Astrocyte (in vitro differentiated cells and primary cell): ENCODE measurements at places on chromosomes 4 and X. TPM values are rescaled to one million over a fixed set of nuclear protein-coding genes. Genes with fewer than 3 reads are reported as not detected.

CDX4 gene
- not detected in 2 replicates for total RNA-seq

TAF7L gene
- 0.27 and 0.29 TPM in 2 replicates for total RNA-seq

ZFP42 gene
- 4.5 and 4.9 TPM in 2 replicates for total RNA-seq

PPBP gene
- not detected in 2 replicates for total RNA-seq

DNA sequence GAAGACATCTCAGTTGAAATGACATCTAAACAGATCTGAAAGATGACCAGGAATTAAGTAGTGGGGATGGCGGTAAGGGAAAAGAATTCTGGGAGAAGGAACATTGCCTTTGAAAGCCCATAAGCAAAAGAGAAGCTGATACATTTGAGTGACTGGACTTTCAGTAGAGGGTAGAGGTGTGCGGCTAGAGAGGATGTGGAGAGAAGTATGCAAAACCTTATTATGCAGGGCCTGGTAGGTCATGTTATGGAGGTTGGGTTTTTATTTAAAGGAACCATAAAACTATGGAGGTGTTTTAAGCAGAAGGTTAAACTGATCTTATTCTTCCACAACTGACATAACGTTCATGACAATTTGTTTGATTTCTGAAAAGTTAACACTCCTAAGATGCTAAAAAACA is 36.3 kb downstream of the RPS6KA3 start:
- DNase-seq = no peak

GRCh38 chrX:48278958-48279357 is 23.8 kb downstream of the SSX1 start:
- no peak for DNase-seq

GRCh38 chrX:49627086-49627777 is 28.4 kb downstream of the GAGE1 start:
- DNase-seq = no peak

DNA sequence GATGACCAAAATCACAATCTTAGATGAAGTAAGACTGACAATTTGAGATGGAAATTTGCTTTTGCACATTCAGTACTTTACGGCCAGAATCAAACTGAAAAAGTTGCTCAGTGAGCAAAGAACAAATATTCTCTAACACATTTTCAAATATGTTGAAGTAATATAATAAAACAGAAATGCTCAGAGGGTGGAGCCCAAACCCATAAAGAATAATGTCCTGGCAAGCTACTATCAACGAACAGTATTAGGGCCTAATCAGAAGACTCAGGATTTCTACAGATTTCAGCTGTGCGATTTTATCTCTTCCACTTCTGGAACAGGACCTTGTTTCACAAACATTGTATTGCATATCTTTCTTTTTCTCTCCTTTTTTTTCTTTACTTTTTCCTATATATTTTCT is 505.0 kb downstream of the TECRL start:
- DNase-seq = no peak

- no peak for DNase-seq
Observed at GRCh38 chr4:40280586-40280985, 54.5 kb upstream of the CHRNA9 start.

DNA sequence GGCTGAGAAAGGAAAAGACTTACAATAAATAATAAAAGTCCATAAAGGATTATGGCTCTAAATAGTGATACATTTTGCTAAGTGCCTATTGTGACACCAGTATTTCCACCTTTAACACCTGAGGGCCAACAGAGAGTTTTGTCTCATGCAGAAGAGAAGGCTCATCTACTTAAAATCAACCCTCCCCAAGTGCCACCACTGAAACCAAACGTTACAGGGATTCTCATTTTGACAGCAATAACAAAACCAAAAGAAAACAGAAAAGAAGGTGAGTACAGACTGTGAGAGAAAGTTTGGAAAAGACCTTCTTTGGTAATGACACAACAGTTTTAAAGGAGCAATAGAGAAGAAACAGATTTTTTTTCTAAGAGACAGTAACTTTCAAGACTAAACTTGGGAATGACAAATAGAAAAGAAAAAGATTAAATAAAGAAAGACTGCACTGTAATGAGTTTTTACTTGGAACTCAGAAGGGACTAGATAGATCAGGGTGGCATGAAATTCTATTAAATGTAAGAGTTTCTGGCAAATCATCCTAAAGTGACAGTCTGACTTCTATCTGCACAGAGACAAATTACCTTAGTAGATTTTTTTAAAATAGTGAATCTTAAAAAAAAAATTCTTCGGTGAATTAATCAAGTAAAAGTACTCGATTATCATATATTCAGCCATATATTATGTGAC is 109.7 kb downstream of the ZNF827 start:
- DNase-seq = no peak

GRCh38 chrX:148500423-148501385 is at the start of gene AFF2:
Gene AFF2 (plus strand): TSS chrX:148500617. CDS start chrX:148501098, 481 bp downstream.
- DNase-seq = peak; percentile 18

DNA sequence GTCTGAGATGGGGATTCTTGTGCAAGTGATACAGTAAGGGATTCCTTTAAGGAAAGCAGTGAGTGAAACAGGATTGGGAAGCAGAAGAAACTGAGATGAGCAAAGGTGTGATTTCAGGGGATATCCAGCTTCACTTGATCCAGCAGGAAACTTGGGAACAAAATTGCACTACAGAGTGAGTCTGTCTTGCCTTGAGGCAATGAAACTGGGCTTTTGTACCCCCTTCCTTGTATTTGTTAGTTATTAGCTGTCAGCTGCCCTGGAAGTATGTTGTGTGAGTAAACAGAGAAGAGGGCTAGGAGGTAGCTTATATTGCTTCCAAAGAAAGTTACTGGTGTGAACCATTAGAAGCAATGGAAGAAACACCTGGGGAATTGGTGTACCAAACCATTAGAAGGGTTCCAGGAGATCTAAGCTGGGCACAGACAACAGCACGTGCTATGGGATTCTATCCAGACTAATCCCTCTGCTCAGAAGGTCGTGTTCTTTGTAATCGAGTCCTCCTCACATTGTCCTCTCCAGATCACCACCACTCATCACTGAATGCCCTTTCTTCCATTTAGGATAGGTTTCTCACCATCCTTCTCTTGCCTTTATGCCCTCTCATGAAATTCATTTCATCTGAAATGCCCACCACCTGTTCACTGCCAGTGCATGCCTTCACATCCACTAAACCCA is 76.0 kb downstream of the PDLIM5 start:
- DNase-seq = no peak

- DNase-seq = no peak
Observed at GRCh38 chr4:189001283-189001970, 862.2 kb downstream of the TRIML1 start.

GRCh38 chrX:116298956-116299355 is 128.4 kb downstream of the AGTR2 start:
- DNase-seq = no peak

- DNase-seq = peak; percentile 29
Observed at GRCh38 chr4:122716825-122717448, 15.6 kb upstream of the BBS12 start.

DNA sequence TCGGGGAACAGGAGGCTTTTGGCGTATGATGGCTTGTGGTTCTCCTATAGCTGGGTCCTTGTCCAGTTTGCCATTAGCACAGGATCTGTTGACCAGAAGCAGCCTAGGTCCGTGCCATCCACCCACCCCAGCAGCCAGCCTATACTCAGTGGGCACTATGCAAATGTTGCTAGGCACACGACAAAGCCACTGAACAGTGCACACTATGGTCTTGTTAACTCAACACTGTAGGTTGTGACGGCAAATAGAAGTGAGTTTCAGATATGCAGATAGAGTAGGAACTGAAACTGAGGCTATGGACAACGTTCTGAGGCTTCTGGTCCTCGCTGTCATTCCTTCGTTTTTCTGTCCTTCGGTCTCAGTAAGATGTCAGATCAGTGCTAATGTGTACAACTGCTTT is 541.3 kb upstream of the TENM3 start:
- no peak for DNase-seq

DNA sequence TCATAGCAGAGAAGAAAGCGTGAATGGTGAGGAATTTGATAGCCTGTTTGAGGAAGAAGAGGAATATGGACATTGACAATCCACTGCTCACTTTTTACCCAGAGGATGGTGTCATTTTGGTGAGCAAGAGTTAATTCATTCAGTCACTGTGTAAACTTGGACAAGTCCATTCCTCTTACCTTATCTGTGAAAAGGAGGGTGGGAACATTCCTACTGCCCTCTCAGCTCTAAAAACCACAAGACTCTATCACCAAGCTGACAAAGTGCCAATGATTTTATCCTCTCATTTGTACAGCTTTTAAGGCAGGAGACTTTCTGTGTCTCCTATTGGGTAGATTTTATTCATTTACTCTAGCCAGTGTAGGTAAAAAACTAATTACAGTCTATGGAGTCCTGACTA is 103.8 kb downstream of the LUZP4 start:
- DNase-seq = peak; percentile 93

- DNase-seq = peak; percentile 42
Observed at GRCh38 chr4:125703443-125703842, 388.7 kb downstream of the FAT4 start.

GRCh38 chrX:68710870-68711576 is 63.6 kb downstream of the STARD8 start:
- DNase-seq = peak; percentile 18

DNA sequence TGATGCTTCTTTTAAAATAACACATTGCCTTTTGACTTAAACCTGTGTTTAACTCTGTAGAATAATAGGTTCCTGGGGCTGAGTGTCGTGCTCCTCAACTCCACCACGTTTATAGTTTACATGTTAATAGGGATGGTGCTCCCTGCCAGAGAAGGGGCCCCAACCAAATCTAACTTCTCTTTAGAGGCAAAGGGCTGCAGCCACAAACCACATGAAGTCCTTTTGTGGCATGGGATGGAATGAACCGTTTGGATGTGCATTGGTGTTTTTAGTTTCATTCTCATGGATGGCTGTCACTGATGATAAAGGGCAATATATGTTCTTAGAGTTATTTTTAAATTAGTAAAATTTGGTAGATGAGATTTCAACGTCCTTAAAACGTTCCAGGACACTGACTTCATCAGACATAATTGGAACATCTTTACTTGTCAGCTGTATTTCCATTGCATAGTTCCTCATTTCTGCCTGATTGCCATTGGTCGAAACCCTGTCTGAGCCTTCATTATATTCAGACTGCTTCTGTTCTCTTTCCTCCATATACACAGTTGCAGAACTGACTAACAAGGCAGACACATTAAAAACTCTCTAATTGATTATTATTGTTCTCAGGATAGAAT is 60.4 kb upstream of the HPF1 start:
- DNase-seq = no peak

DNA sequence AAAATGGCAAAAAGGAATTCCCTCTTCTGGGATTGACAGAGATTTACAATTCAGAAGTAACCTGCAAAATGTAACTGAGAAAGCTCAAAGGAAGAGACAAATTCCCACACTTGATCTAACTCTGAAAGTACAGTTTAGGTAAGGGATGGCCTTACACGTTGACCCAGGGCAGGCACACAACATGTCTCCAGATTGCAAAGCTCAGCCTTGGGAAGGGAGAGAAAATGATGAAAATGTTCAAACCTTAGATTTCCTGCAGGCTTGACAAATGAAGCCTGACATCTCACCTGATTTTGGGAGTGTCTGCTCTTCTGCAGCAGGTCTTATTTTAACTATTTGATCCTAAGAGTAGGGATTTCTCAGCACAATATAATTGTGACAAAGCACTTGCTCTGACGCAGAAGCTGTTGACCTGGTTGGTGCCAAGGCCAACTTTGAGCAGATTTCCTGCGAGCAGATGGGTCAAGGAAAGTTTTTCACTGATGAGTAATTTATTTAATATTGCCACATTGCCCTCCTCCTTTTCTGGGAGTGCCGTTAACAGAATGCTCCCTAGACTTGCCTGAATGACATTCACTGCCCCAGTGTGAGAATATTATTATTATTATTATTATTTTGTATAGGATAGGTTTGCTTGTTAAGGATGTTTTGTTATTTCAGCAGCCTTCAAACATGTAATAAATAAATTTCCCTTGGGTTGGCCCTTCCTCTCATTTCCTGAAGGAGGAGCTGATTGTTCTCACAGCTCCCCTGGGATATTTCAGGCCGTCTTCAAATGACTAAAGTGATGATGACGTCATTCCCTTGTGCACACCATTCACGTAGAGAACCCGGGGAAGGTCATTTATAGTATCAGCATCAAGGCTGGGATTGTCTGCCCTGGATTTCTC is 157.1 kb downstream of the VEGFC start:
- DNase-seq = peak; percentile 80

DNA sequence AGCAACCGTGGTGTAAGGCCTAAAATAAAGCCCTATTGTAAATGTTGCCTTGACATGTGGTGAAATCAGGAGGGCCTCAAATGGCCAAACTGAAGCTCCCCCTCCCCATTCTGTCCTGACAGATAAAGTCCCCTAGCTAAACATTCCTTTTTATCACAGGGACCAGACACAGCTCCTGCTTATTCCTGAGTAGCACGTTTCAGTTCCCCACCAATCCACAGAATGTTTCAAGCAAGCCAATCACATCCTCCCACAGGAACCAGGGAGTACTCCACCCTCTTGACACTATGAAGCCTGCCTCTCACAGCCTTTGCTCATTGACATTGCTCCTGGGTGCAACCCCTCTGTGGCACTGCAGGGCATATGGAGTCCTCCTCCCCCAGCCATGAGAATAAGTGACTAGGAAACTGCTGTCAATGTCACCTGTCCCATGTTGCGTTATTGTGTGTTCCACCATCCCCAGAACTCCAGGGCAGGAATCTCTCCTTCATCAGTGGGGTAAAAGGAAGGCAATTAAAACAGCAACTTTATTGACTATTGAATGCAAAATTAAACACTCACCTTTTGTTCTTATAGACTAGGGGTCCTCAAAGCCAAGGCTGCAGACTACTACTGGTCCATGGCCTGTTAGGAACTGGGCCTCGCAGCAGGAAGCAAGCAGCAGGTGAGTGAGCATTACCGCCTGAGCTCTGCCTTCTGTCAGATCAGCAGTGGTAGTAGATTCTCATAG is 128.1 kb downstream of the COL25A1 start:
- DNase-seq = no peak

DNA sequence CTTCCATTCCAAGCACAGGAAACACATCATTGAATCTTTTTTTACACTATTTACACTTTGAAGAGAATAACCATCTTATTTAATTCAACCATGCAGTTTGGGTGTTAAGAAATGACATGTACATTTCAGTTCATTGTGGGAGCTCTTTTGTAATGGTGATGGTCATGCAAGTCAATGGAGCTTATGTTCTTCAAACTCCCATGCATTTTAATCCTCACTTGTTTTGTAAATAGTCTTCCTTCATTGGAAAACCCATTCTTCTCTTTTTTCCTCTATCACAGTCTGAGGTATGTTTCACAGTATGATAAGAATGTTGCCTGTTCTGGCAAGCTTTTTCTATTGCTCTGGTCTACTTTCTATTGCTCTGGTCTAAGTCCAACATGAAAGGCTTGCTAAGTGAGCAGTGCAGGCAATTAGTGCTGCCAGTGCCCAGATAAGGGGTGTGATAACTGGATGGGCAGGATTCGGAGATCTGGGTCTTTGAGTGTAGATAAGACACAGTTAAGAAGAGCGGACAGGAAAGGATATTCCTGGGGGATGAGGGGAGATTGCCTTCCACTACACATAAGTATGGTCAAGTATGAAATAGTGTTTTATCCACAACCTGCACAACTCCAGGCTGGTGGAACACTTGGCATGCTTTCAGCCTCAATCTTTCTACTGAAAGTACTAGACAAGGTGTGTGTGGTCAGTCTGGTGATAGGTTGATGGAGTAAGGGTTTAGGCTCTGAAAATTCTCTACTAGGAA is 17.1 kb downstream of the AFP start:
- DNase-seq = peak; percentile 32

GRCh38 chr4:89269121-89269666 is 38.4 kb downstream of the GPRIN3 start:
- DNase-seq = no peak
